BJ (cell line): ENCODE measurements at places on chromosomes 2 and 18. TPM values are rescaled to one million over a fixed set of nuclear protein-coding genes. Genes with fewer than 3 reads are reported as not detected.

CIAO1 gene
- 76.5 and 90.0 TPM in 2 replicates for polyA plus RNA-seq

TDRD15 gene
- not detected in 2 replicates for polyA plus RNA-seq

EPHA4 gene
- 57.2 and 63.2 TPM in 2 replicates for polyA plus RNA-seq

IKZF2 gene
- polyA plus RNA-seq = 2.4 and 2.9 TPM in 2 replicates

PPP1R1C gene
- 0.21 and 0.27 TPM in 2 replicates for polyA plus RNA-seq

SCYGR6 gene
- polyA plus RNA-seq = not detected in 2 replicates

HNMT gene
- 7.7 and 14.6 TPM in 2 replicates for polyA plus RNA-seq

ORMDL1 gene
- polyA plus RNA-seq = 39.6 and 77.5 TPM in 2 replicates

CYP26B1 gene
- polyA plus RNA-seq = 0.16 and 0.27 TPM in 2 replicates
